ENCODE measurements at places on chromosomes 3 and 15.

- peak; percentile 56 for DNase-seq
Measured at GRCh38 chr3:25033407-25034029, 394.5 kb upstream of the RARB start.

DNA sequence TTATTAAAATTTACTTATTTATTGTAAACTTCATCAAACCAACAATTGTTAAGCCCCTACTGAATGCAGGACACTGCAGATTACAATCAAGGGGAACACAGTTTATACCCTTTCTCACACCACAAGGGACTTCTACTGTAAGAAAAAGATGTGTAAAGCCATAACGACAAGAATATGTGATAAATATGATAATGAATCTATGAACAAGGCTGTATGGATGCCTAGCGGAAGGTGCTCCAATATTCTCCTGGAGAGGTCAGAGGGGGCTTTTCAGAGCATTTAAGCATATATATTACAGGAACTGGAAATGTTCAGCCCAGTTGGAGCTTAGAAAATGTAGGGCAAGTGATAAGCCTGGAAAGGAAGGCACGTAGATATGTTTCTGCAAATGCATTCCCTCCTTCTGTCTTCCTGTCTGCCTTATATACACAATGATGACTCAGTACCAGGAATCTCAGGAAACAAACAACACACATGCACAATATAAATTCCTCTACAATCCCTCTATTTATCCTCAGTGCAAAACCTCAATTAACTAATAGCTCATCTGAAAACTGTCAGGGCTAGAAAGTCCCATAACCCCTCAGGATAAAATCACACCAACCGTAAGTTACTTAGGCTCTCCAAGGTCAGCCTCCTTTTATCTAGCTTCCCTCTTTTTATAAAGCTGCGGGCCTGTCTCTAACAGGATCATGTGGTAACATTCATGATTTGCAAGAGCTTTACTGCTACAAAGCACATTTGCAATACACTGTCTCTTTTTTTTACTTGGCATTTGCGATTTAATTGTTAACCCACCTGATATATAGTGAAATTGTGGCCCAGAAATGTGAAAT, 393.1 kb downstream of the LPP start:
- DNase-seq, result no peak

DNA sequence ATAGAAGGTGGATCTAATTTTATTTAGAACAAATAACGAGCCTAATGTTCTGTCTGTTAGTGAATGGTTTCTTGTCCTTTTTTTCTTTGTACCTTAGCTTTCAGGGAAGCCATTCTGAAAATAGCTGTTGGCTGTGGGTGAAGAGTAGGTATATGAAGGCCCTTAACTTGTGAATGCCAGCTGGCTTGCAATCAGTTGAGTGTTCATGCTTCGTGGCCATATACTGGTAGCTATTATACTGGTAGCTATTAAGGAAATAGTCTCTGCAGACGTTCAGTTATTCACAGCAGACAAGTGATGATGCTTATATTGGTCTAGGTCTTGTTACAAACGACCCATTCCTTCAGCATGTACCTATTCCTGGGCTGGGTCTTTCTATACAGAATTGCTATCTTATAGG, 18.8 kb downstream of the TRIM71 start:
- no peak for DNase-seq

GRCh38 chr3:69410301-69410700, 24.4 kb upstream of the FRMD4B start:
- DNase-seq, result peak; percentile 60

DNA sequence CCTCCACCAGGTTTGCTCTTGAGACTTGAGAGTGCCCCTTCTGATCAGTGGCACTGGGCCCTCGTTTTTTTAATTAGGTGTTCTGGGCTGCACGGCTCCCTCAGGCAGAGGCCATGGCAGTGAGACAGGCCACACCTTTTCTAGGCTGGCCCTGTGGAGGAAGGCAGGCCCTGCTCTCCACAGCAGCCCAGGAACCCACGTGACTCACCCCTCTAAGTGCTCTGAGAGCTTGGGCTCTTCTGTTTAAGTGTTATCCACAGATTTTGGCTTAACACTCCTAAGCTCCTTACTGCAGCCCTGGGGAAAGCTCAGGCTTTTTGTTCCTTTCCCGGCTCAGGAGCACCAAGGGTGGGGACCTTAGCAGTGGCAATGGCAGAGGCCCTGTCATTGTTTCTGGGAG, 463.2 kb upstream of the GBE1 start:
- DNase-seq, result no peak

DNA sequence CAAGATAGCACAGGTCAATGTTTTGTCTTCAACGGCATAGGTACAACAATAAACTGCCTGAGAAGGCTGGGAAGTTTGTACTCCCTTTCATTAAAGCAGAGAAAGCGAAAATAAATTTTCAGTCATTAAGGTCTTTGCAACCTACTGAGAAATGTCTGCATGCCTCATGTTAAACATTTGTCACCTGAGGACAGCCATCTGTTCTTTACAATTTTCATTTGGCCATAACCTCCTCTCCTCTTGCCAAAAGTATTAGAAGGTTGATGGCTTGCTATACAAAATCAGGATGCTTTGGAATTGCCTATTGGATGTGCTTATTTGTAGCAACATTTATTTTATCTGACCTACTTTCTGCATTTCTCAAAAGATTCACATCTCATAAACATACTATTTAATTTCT, 122.7 kb downstream of the GOLIM4 start:
- no peak for DNase-seq

- DNase-seq, result no peak
Measured at GRCh38 chr3:156459434-156459833, 95.5 kb downstream of the SSR3 start.

Measured in ecto neural progenitor cell (in vitro differentiated cells).